ENCODE measurements at places on chromosomes 12 and 14.
A peak's percentile ranks its signal among the peaks of the same experiment; 100 is the strongest.

DNA sequence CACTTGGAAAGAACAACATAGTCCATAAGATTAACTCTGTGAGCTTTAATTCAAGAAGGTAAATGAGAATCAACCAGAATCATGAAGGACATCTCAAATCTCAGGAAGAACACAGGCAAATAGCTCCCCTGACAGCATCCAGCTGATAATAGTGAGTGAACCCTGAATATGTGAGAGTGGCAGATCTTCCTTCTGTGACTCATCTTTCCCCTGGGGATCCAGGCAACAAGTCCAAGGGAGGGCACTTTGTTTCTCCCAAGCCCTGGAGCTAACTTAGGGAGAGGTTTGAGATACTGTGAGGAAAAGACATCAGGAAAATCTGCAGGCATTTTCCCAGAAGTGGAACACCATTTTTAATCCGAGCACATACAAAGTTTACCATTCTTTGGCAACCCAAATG, 763.9 kb upstream of the MGAT4C start:
- DNase-seq, result no peak

- DNase-seq, result no peak
These were observed 12.8 kb downstream of the ADGRD1 start for GRCh38 chr12:130966443-130967030.

- no peak for DNase-seq
These were observed 581.5 kb upstream of the TMEM132C start for GRCh38 chr12:127685491-127685890.

DNA sequence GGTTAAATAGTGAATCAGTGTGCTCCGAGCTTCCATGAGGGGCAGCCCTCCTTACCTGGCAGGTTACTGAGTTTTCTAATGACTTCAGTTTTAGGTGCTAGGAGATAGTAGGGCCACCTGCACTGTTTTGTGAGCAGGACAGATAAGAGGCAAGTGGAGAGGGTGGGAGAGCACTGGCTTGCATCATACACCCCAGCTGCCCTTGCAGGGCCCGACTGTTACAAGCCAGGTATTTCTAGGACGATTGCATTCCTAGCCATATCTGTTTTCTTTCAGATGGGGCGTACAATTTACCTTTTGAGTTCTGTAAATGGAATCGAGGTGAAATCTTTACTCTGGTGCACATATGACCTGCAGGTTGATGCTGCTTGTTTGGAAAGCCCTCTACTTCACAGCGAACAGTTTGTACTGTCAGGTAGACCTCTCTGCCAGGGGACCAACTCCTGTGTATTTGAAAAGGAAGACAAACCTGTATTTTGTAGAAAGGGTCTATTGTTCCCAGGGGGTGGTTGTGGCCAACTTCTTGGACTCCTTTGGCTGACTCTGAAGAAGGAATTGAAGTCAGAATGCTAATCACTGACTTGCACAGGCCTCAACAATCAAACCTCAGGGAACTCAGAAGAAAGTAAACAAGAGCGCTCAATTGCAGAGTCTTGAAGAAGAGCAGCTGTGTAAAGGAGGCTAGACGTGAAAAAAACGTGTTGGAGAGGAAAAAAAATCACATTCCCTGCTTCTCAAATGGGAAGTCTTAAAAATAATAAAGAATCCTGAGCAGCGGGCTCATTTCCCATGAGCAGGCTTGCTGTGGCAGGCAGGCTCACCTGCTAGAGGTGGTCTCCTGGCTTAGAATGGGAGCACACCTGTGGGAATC, 57.3 kb downstream of the ETV6 start:
- DNase-seq, result no peak

- no peak for DNase-seq
These were observed 549.1 kb downstream of the RPS29 start for GRCh38 chr14:49036984-49037516.

- DNase-seq, result no peak
These were observed 35.1 kb upstream of the ATF1 start for GRCh38 chr12:50728841-50729240.

- peak; percentile 74 for DNase-seq
These were observed 23.6 kb upstream of the USP44 start for GRCh38 chr12:95574799-95575452.

DNA sequence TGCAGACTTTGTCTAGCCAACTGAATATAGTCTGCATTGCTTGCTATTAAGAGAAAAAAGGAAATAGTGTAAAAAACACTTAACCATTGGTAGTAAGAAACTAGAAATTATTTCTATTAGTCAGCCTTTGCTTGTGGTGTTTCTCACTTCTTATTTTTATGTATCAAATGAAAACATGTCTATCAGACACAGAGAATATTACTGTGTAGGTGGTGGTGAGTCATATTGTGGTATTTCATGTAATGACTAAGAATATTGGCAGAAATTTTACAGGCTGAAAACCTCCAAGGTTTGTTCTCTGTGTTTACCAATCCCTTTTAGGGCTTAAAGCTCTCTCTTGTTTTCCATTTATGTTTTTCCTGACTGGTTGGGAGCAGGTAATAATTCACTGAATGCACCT, 87.2 kb downstream of the DAAM1 start:
- DNase-seq, result no peak

GRCh38 chr14:69986336-69986735, 107.1 kb downstream of the SMOC1 start:
- no peak for DNase-seq

- DNase-seq, result no peak
These were observed 298.6 kb downstream of the PDZRN4 start for GRCh38 chr12:41486718-41487117.

DNA sequence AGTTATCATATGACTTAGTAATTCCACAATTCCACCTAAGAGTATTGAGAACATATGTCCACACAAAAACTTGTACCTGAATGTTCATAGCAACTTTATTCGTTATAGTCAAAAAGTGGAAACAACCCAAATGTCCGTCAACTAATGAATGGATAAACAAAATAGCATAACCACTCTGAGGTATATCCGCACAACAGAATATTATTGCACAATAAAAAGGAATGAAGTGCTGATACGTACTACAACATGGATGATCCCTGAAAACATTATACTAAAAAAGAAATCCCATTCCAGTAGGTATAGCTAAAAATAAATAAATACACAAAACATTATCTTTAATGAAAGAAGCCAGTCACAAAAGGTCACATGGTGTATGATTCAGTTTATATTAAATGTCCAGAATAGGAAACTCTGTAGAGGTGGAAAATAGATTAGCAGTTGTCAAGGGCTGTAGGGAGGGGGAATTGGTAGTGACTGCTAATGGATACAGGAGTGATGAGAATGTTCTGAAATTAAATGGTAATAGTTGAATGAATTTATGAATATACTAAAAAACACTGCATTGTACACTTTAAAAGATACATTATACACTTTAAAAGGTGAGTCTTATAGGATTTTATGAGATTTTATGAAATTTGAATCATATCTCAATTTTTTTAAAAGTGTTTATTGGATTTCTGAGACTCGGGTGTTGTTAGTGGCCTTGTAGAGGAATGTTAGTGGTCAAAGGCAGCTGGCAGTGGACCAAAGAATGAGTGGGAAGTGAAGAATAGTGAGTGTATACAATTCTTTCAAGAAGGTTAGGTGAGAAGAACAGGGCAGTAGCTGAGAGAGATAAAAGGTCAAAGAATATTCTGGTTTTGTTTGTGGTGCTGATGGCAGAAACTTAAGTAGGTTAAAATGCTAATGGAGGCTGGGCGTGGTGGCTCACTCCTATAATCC, 36.3 kb upstream of the BAZ1A start:
- no peak for DNase-seq

- no peak for DNase-seq
These were observed 83.9 kb downstream of the ARL6IP4 start for GRCh38 chr12:123064366-123064765.

- DNase-seq, result no peak
These were observed 209.7 kb upstream of the FAR2 start for GRCh38 chr12:28939427-28939826.

DNA sequence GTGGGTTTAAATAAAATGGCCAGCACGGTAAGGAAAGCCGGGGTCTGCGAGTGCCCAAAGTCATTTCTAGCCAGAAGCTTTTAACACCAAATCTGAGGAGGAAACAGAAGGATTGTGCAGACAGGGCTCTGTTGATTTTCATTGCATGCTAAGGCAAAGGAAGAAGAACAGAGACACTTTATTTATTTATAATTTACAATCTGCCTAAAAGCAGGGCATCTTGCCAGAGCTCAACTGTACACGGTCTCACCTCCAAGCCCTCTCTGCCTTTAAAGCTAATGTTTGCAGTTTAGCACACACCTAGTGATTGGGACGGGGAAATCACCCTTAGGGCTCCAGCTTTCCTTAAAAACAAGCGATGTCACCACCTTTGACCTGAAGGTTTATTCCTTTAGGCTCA, 4.0 kb downstream of the KCNA5 start:
- DNase-seq, result no peak

DNA sequence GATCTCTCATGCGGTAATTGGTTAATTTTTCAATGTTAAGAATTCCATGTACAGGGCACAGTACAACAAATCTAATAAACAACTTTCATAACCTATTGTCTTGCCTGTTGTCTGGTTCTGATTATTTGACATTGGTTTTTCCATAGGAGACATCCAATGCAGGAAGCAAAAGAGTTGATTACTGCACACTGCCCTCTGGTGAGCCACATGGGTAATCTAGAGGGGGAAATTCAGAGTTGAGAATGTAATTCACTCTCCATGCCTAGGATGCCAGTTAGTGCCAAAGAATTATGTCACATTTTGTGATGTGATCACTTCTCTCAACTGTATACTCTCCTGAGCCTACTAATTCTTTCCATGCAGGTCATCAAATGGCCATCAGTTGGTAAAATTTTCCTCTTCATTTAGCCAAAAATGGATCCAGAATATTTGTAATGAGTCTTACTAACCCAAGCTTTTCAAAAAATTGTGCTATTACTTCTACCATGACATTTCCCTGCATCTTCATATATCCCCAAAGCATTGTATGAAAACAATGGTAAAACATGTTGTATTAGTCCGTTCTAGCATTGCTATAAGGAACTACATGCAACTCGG, 17.7 kb upstream of the CCDC91 start:
- peak; percentile 73 for DNase-seq

DNA sequence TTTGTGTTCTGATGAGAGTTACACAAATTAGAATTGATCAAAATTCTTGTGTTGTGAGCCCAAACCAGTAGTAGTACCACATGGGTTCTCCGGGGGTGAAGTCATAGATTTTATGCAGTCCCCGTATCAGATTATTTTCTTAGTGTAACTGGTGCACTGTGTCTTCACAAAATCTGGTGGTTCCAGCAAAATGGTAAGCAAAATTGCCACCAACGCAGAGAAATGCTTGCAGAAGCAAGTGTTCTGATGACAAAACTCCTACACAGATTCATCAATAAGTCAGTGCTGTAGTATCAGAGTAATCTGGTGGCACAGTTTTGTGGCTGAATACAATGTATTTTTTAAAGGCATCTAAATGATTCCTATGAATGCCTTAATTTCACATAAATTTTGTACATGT, 1.3 kb upstream of the CACNA2D4 start:
- no peak for DNase-seq

GRCh38 chr14:106436310-106436905, 910.0 kb downstream of the TMEM121 start:
- DNase-seq, result peak; percentile 26

DNA sequence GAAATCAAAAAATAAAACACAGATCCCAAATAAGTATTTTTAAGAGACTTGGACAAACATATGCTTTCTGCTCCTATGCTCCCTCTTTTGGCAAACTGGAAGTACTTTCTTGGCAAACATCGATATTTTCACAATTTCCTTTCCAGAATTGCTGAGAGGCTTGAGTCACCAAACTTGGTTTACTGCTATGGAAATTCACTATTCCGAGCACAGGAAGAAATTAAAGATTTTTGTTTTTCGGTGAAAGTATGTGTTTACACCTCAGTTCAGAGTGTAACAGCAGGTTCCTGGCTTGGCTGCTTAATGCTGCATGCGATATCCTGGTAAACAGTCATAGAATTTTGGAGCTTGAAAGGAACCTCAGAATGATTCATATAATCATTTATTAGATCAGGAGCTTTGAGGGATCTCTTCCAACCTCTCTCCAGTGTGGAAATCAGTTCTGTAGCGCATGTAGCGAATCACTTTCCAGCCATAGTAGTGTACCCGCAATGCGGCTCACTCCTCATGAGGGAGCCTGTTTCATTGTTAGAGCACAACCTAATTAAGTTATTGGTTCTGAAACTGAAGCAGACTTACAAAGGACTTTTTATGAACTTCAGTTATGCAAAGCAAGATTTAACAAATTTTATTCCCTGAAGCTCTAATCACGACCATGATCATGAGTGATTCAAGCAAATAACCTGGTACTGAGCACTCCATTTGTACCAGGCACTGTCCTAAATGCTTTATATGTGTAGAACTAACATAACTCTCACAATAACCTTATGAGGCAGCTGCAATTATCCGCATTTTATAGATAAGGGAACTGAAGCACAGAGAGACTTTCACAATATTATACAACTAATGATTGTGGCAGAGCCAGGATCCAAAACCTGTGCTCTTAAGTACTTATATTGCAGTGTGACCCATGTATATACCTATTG, 56.4 kb upstream of the ATP2A2 start:
- peak; percentile 67 for DNase-seq

DNA sequence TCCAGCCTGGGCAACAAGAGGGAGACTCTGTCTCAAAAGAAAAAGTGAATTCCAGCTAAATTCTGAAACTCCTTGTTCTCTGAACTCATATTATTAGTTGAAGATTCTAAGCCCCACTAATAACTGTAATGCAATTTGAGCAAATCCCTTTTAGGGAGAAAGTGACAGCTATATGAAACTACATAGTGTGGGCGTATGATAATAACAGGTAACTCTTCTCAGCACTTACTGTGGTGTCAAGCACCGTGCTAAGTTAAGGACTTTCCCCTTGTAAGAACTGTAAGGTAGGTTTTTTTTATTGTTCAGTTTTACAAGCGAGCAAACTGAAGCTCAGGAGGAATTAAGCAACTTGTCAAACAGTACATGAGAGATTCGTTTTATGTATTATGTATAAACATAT, 5.4 kb downstream of the ANKRD13A start:
- no peak for DNase-seq

DNA sequence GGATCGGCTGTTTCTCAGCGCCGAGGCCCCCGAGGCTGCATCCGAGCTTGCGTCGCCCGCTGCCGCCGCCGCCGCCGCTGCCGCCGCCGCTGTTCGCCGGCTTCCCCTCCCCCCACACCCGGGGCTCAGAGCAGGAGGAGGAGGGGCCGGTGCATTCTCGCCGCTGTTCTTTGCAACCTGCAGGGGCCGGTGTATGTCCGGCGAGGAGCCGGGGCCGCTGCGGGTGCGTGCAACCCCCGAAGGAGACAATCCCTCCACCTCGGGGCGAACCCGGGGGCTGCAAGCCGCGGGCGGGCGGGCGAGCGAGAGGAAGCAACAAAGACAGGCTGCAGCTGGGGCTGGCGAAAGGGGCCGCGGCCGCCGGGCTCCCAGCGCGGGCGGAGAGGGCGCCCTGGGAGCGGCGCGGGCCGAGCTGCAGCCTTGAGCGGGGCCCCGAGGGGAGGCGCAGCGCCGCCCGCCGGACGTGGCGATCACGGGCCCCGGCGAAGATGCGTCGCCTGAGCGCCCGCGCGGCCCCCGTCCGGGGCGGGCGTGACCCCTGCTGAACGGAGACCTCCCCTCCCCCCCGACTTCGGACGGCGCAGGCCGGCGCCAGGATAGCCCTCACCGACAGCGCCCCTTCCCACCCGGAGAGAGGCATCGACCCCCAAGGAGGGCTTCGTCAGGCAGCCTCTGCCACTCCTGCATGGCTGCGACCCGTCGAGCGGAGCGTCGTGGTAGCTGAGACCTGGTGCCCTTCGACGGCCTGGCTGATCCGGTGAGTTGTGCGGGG, 702 bp downstream of the FAM222A start:
- peak; percentile 76 for DNase-seq
